Stimulated activated CD8-positive, alpha-beta memory T cell treated with anti-CD3 and anti-CD28 coated beads, Interleukin-15, amount 100 ng/mL, for 48 hours (primary cell): ENCODE measurements at places on chromosomes 3 and 15.
A peak's percentile ranks its signal among the peaks of the same experiment; 100 is the strongest.

DNA sequence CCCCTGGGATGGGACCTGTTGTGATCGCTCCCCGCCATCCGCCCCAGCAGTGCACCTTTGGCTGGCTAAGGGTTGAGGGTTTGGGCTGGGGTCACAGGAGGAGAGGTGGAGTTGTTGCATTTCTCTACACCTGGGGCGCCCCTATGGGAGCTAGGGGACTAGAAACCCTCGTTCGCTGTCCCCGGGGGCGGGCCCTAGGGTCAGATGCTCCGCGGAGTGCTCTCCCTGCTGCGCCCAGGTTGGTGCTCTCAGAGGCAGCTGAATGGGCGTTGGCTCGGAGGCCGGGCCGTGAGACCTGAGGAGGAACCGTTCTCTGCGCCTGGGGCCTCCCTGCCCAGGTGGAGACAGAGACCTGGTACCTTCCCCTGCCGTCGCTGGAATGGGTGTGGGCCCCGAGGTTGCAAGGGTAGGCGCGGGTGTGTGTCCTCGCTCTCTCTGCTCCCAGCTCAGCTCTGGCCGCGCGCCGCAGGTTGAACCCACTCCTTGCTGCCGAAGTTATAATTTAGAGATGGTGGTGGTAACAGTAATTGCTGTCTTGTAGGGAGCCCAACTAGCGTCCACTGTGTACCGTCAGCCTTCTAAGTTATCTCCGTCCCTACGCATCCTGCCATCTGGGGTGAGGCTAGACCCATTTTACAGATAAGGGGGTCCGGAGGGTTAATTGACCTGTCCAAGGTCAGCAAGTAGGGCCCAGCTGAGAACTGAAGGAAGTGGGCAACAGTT lies 965 bp downstream of the FLNB start:
- peak; percentile 26 for DNase-seq

- no peak for DNase-seq
Observed at GRCh38 chr3:32481791-32482631, 20.6 kb downstream of the CMTM6 start.

- DNase-seq: no peak
Observed at GRCh38 chr15:36301947-36302346, 277.5 kb upstream of the CDIN1 start.

- DNase-seq: no peak
Observed at GRCh38 chr3:36688815-36689214, 75.5 kb downstream of the DCLK3 start.

DNA sequence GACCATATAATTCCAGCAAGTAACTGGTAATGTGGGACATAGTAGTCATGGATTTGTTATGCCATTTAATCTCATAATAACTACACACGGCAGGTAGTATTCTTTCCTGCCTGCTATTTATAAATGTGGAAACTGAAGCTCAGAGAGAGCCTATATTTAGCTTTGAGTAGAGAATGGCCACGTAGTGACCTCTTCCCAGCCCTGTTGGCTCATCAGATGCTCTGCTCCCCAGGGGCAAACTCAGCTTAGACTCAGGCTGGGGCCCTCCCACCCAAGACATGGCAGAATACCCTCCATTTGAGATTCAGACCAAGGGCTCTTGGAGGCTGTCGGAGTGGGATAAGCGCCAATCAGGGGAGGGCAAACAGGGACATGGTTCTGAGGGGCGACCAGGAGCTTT lies 17.3 kb upstream of the HDAC11 start:
- DNase-seq: no peak

DNA sequence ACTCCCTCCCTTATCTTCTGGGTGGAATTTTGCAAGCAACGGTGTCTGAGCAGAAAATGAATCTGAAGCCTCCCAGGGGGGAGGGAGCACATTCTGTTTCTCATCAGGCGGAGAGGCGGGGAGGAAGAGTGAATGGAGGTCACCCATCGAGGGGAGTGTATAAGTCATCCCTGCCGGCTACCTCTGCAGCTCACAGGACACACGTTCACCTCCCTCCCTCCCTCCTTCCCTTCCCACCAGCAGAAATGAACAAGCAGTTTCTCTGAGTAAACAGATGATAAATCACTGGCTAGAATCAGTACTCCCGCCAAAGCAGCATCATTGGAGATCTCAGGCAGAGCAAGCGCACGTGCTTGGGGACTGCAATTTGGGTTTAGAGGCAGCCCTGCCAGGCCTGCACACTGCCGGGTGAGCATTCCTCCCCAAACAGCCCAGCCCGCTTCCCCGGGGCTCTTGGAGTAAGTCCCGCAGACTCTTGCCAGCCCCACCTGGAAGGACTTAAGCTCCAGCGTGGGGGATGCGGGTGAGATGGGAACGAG lies 38.3 kb downstream of the CPN2 start:
- no peak for DNase-seq

- DNase-seq: no peak
Observed at GRCh38 chr15:63902671-63903035, 68.9 kb upstream of the HERC1 start.

- no peak for DNase-seq
Observed at GRCh38 chr15:87667643-87668042, 588.9 kb downstream of the NTRK3 start.

GRCh38 chr3:98874602-98875249 lies 26.8 kb downstream of the DCBLD2 start:
- no peak for DNase-seq

GRCh38 chr3:139627759-139628158 lies 50.0 kb downstream of the NMNAT3 start:
- DNase-seq: no peak

- no peak for DNase-seq
Observed at GRCh38 chr3:16543242-16543864, 29.9 kb upstream of the RFTN1 start.

DNA sequence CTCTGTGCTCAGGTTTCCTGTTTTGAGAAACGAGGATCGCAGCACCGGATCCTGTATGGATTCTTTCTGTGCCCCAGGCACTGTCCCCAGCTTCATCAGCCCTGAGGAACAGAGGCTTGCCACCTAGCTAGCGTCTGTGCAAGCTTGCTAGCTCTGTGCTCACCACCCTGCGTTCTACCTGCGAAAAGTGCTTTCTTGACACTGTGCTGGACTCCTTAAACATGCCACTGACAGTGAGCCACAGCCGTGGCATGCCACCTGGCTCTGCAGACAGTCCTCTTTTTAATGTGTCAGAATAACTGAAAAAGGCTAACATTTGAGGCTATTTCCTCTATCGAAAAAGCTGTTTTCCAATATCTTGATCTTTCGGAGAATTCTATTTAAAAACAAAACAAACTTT lies 1.4 kb downstream of the PGPEP1L start:
- DNase-seq: no peak

GRCh38 chr3:51704511-51704950 lies 2.3 kb upstream of the GRM2 start:
- DNase-seq: no peak

GRCh38 chr3:57673156-57673555 lies 19.7 kb downstream of the DENND6A start:
- no peak for DNase-seq

DNA sequence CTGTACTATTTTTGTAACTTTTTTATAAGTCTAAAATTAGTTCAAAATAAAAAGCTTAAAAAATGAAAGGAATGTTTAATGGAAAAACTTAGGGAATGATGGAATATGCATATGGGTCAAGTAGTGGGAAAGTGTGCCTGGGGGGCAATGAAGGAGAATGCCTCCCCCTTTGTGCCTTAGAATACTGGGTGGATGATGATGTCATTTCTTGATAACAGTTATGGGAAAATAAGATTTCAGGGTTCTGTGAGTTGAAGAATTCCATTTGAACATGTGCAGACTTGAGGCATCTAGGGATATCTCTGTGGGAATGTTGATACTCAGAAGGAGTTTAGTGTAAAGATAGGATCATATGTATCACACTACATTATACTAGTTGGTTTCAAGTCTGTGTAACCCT lies 13.8 kb downstream of the WDR93 start:
- no peak for DNase-seq

GRCh38 chr15:39564972-39565665 lies 15.8 kb upstream of the THBS1 start:
- no peak for DNase-seq

- DNase-seq: no peak
Observed at GRCh38 chr3:193388361-193388760, 9.8 kb upstream of the ATP13A5 start.

GRCh38 chr15:74540161-74540760 lies 759 bp upstream of the ARID3B start:
- DNase-seq: no peak

GRCh38 chr3:141086188-141086587 lies 35.0 kb downstream of the SPSB4 start:
- no peak for DNase-seq

DNA sequence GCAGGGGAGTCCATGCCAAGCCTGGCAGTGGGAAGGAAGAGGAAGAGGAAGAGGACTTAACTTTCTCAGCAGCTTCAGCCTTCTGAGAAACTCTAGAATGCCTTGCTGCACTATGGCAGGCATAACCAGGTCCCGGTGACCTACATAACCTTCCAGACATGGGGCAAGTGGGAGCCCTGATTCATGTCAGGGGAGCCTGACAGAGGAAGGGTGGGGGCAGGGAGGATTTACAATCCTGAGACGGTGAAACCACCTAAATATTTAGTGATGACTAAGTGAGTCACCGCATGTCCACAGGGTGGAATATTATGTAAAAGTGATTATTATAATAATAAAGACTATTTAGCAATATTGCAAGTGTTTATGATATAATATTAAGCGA lies 46.7 kb downstream of the AMOTL2 start:
- DNase-seq: no peak

GRCh38 chr15:59294574-59295260 lies 78.0 kb downstream of the MYO1E start:
- no peak for DNase-seq

- DNase-seq: no peak
Observed at GRCh38 chr3:45387636-45388348, 584 bp upstream of the LARS2 start.

DNA sequence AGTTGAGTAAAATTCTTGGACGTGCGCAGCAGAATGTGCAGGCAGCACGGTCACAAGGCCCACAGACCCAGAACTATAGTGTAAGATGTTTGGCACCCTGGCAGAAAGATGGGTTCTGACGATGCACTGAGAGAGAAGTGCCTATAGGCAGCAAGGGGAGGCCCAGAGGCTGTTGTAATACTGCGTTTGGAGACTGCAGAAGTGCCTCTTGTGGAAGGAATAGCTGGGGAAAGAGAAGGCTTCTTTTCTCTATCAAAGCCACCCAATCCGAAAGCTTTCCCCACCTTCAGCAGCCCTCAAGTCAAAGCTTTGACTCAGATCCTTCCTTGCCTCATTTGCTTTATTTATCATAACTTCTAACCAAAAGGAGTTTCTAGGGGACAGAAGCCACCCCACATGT lies 5.2 kb upstream of the SIN3A start:
- no peak for DNase-seq

GRCh38 chr3:129602730-129603560 lies 3.5 kb downstream of the PLXND1 start:
- no peak for DNase-seq

- no peak for DNase-seq
Observed at GRCh38 chr15:98980899-98981228, 26.7 kb downstream of the PGPEP1L start.

DNA sequence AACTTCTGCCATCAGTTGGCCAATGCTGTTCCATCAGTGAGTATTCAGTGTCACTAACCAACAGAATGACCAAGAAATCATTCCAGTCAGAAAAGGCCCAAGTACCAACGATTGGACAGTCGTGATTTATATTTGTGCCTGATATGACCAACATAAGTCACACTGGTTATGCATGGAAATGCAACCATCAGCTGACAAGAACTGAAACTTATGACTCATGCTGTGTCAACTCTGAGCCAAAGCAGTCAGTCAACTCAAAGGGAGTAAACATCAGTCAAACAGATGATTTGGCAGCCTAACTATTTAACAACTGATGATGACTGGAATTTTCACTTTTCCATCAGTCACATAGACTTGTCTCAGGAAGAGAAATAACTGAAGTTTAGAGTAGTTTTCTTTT lies 142.4 kb downstream of the ANXA2 start:
- peak; percentile 9 for DNase-seq

DNA sequence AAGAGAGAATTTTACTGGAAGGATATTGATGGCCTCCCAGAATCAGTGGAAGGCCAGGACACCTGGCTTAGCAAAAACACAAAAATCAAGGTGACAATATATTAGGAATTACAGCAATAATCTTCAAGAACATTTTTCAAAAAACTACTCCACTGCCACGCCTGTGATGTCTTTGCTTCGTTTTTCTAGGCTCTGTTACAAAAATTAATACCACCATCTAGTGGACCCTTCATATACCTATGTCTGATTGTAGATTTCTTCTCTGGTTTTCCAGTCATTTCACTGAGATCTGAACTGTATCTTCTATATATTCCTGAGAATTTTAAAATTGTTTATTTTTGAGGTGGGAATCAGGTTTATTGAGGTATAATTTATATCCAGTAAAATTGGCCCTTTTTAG lies 5.6 kb upstream of the SLC33A1 start:
- no peak for DNase-seq

GRCh38 chr3:51706788-51707731 lies at the start of gene GRM2:
GRM2 (plus strand) TSS chr3:51707068; CDS start chr3:51708984, 1,916 bp downstream.
- DNase-seq: no peak

DNA sequence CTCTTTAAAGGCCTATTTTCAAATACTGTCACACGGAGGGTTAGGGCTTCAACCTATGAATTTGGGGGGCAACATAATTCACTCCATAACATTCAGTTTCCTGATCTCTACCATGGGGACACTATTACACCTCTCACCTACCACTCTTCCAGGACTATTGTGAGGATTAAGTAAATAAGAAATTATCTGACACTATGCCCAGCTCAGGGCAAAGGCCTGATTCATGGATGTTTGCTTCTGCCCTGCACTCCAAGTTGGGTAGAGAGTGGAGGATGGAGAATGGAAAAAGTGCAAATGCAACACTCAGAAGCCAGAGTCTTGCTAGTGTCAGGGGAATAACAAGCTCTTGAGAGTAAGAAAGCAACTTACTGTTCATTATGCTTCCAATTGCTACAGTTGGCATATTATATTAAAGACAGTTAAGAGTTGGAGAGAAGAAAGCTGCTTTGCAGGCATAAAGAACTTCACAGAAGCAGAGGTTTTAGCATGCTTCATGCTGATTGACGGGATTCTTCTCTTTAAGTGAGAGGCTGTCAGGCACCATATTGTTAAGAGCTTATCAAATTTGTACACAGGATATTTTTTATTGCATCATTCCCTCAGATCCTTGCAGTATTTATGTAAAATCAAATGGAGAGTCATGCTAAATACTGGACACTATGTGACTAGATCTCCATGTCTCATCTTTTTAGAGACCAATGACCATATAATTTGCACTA lies 375.3 kb downstream of the VPS13C start:
- no peak for DNase-seq

DNA sequence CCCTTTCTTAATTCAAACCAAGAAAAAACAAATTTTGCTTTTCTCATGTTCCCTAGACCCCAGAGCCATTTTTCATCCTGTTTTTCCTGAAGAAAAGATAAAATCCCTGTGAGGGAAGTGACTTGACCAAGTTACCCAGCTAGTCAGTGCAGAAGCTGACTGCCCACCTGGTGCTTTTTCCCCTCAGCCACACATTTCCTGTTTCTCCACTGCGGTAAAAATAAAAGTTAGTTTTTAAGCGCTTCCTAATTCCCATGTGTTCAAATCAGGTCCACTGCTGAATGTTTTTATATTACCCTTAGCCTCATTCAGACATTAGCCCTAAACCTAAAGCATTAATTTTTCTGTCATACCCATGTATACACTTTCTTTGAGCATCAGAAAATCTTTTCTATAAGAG lies 26.1 kb downstream of the PPP2R3A start:
- DNase-seq: no peak

GRCh38 chr15:55195996-55196395 lies 745 bp downstream of the RSL24D1 start:
- no peak for DNase-seq

- DNase-seq: no peak
Observed at GRCh38 chr3:117003501-117003900, 293.9 kb downstream of the TUSC7 start.
